ENCODE measurements at places on chromosomes 1 and 21.

DNA sequence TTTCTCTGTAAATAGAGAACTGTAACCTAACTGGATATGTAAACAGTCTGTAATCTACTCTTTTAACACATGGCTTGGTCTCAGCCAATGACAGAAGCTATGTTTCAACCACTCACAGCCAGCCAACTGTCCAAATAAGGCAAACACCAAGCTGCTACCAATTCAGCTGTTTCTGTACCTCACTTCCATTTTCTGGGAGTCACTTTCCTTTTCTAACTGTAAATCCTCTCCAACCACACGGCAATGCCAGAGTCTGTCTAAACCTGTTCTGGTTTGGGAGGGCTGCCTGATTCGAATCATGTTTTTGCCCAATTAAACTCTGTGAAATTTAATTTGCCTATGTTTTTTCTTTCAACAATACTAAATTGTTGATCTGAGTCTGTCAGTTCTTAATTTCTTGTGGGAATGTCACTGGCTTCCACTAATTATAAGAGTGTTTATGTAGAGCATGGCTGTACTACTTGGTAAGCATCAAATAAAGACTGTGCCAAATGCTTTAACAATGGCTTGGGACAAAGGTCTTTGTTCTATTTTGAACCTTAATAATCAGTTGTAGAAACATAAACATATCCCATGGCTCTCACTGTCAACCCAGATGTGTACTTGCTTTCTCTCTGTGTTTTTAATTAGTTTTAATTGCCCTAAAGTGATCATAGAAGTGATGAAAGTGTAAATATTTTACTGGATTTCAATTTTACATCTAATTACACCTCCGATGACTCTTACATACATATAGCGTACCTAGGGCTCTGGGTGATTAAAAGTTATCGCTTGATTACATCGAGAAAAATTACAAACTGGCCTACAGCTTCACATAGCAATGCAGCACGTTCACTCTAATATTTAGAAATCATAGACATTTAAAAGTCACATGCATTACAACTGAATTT, 1144.6 kb upstream of the TMPRSS15 start:
- no peak for DNase-seq

DNA sequence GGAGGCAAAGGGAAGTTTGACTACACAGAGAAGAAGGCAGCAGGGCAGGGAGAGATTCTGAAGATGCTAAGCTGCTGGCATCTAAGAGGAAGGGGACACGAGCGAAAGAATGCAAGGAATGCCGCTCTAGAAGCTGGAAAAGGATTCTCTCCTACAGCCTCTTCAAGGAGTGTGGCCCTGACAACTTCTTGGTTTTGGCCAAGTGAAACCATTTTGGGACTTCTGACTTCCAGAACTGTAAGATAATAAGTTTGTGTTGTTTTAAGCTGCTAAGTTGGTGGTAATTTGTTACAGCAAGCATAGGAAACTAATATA, 28.5 kb downstream of the MGST3 start:
- no peak for DNase-seq

- DNase-seq: no peak
These were observed 103.4 kb upstream of the TIAM1 start for GRCh38 chr21:31447505-31447904.

DNA sequence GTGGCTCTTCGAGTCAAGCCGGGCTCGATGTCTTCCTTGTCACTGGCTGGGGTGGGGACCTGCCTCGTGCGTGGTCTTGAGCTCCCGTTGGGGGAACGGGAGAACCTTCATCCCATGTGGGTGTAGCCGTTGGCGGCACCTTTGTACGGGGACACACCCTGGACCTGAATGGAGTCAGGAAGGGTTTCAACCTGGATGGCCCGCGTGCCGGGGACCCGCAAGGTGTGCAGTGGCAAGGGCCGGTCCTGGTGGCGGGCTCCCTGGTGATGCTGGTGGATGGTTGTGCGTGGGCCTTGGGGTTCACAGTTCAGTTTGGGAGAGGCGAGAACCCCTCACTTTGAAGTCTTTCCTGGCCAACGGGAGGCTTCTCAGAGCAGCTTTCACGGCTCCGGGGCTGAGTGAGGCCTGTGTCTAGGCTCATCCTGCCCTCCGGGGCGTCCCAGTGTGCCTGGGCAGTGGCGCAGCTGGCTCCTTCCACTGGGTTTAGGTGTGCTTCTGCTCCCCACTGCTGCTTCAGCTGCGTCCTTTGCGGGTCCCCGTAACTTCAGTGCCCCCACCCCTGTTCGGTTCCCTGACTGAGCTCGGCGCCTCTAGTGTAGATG, 11.4 kb downstream of the SKI start:
- DNase-seq: no peak

- no peak for DNase-seq
These were observed 371 bp downstream of the ZMPSTE24 start for GRCh38 chr1:40258445-40258769.

- no peak for DNase-seq
These were observed 1.7 kb downstream of the TOR1AIP1 start for GRCh38 chr1:179883745-179884138.

DNA sequence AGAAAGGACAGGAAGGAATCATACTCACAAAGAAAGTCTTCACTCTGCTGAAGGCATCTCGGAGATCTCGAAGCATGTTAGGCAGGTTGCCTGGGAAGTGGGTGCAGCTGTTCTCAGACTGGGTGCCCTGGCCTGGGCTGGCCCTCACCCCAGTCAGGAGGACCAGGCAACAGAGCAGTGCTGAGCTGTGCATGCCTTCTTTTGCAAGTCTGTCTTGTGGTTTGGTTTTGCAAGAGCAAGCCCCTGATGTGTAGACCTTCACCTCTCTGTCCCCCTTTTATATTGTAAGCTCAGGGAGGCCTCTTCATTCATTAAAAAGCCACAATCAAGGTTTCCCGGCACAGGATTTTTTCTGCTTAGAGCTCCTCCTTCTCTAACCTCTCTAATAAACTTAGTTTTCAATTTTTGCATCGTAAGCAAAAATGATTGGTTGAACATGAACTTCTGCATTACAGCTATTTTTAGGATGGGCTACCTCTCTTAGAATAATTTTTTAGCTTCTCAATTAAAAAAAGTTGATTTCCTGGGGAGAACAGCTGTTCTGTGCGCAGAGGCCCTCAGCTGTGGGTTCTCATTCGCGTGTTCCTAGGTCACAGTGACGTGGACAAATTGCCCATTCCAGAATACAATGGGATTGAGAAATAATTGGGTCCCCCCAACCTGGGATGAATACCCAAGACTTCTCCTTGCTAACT, at the start of gene IL10:
IL10 (minus strand) TSS at position 252 of the 695 bp plus-strand sequence; CDS start at position 193, 59 bp downstream.
- DNase-seq: no peak

DNA sequence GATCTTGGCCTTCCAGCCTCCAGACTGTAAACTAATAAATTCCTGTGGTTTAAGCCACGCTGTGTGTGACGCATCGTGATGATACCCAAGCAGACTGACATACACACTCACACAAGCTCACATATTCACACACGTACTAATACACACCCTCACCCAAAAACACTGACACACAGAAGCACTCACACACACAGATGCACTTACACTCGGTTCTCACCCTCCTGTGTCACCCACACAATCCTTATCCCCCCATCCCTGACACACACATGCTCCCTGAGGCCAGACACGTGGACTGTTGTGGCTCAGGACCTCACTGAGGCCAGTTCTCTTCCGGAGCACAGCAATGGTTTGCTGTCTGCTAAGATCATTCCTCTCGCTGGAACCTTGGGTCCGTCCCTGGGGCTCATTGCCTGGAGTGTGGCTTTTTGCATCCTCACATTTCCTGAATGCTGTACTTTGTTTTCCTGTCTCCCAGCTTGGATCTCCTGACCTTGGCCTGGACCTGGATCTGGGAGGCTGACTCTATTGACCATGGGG, 76.9 kb upstream of the LYST start:
- DNase-seq: no peak

- no peak for DNase-seq
These were observed 380.7 kb downstream of the MATN1 start for GRCh38 chr1:30342535-30343141.

DNA sequence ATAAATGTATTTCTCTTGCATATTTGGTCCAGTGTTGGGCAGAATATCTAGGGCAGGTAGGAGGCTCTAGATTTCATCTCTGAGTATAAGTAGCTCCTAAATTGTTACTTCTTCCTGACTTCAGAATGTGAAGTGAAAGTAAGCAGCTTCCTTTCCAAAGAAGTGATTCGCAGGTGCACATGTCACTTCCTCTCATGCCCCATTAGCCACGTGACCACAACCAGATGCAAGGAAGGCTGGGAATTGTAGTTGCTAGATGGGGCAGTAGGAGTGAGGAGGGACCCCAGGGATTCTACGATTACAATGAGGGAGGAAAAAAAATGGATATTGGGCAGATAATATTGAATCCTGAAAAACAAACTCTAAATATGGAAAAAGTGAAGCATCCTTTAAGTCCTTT, 113.2 kb upstream of the CYYR1 start:
- peak; percentile 6 for DNase-seq

DNA sequence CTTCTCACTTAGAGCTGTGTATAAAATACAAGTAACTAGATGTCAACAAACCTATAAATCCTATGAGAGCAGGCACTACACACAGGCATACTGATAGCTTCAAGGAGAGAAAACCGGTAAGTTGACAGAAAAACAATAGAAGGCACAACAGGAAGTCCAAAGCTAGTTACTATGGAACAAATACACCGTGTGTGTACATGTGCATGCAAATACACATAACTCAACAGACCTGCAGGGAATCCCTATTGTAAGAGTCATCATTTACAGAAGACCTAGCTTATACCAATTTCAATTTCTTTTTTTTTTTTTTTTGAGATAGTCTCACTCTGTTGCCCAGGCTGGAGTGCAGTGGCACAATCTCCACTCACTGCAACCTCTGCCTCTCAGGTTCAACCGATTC, 26.3 kb downstream of the JAK1 start:
- DNase-seq: no peak

GRCh38 chr1:2927393-2928360, 93.6 kb upstream of the ACTRT2 start:
- DNase-seq: no peak

DNA sequence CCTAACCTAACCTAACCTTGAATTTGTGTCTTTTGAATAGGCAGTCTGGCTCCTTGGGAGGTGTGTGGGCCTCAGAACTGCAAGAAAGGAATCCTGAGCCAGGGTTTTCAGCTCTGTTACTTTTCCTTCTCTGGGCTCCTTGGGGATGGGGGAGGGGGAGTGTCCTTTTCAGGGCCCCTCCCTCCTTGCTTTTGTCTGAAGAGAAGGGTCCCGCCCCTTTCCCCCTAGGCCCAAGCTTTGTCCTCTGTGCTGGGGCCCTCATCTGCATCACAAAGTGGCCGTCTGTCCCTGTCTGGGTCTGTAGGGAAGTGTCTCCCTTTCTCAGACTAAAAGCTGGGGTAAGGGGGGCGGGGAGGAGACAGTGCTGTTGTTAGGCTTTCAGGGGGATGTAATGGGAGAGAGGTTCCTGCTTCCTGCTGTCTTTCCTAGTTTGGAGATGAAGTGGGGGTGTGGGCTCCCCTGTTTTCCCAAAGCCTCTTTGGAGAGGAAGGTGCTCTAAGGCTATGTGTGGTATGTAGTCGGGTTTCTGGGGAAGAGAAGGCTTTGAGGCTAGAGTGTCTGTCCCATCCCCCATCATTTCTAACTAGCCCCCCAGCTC, 3.1 kb downstream of the AGO1 start:
- no peak for DNase-seq

- DNase-seq: no peak
These were observed 120.1 kb downstream of the ASTN1 start for GRCh38 chr1:177044390-177044789.

DNA sequence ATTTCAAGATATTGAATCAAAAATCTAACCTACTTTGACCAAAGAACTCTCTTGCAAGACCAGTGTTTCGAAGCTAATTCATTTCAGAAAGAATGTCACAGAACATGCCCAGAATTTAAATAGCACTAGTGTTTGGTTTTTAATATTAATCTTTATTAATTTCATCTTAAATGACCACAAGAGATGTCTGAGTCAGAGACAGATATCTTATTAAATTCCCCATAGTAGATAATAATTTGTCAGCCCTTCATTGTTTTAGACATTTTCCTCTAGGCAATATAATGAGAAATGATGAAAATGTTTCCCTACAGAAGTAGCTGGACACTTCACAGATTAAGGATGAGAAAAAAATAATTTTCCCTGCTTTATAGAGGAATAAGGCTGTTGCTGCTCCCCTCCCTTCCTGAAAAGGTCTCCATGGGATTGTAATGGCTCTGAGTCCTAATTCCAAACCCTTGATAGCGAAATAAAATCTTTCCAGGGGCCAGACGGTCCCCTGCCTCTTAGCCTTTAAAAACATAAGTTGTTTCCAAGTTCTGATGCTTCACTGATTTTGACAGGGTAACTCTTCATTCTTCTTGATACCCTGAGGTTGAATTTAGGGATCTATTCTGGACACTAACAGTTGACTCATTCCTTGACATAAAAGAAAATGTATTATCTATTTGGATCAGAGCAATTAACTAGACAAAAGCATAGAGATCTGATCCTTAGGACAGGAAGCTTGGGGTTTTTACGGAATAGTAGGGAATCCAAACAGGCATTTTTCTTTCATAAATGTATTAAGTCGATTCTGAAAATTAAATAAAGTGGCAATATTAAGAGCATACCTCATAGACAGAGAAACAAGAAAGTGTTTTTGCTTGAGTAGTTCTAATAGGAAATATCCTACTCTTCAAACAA, 820.8 kb downstream of the BRINP3 start:
- DNase-seq: no peak

DNA sequence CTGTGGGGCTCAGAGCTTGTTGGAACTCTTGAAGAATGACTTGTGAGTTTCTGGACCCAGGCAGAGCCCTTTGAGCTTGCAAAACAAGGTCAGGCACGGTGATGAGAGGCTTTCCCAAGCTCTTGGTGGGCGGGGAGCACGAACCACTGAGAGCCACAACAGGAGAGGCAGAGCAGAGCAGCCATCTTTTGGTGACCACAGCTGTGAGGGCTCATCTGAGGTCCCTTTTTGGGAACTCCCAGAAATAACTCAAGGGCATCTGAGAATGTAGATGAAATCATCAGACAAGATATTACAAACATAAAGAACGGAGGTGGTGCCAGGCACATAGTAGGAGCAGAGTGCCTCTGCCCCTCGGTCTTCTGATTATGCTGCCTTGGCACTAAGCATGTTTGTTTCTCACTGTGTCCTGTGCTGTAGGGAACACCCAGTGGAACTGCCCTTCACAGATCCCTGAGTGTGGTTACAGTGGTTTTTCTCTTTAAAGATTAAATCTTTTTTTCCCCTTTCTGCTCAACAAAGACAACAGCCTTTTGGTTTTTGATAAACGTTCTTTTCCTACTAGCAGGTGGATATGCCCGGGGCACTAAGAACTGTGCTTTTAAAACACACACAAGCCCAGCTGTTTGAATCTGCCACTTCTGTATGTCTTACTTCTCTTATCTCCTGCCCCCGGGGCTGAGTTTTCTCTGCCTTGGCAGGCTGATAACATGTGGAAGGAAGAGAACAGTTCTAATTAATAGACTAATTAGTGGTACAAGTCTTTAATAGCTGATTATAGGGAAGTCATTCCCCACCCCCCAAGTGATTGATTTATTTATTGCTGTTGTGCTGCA, 37.7 kb downstream of the CD34 start:
- DNase-seq: no peak

DNA sequence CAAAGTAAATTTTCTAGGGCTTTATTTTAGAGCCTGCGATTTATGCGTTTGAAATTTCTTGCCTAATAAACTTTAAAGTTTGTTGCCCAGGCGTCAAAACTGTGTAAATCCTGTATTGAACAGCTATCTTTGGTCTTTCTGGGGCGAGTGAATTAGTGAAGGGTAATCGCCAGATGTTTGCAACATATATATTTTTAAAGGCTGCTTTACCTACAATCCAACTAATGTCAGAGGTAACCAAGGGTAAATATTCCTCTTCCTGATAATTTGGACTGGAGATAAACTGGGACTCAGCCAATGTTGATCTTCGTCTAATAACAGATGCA, 885 bp upstream of the PROX1 start:
- no peak for DNase-seq

Data from GM19239 (cell line).